HFFc6 (cell line): ENCODE measurements at places on chromosomes 12 and 14.

GRCh38 chr14:88802596-88802995, 9.8 kb upstream of the EML5 start:
- DNase-seq, result no peak

- DNase-seq, result no peak
Observed at GRCh38 chr14:64201296-64201695, 92.9 kb downstream of the ESR2 start.

- no peak for DNase-seq
Observed at GRCh38 chr12:132493482-132494178, 3.7 kb downstream of the FBRSL1 start.

- no peak for DNase-seq
Observed at GRCh38 chr12:56257071-56257470, 1.1 kb downstream of the ANKRD52 start.
